ENCODE measurements at places on chromosomes 11 and 22.
A peak's percentile ranks its signal among the peaks of the same experiment; 100 is the strongest.

DNA sequence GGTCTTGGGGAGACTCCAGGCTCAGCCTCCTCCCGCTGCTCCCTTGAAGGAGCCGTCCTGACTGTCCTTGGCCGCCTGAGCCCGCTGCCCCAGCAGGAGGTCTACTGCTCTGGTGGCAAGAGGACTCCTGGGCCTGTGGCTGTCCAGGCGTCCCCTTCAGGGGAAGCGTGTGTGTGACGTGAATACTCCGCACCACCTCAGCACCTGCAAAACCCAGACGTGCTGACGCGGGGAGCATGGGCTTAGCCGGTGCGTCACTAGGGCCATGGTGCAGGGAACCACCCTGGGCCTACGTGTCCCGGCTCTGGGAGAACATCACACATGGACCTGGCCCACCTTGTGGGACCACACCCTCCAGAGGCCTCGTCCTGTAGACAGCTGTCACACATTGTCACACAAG, 30.2 kb upstream of the BRSK2 start:
- no peaks in the 10 kb centered on the region for H3K4me1 ChIP-seq
- no peak overlapping the region for H3K4me3 ChIP-seq
- H3K27me3 ChIP-seq = peaks cover 16% of the 10 kb centered on the region
- H3K27ac ChIP-seq = no peak overlapping the region

GRCh38 chr11:64117763-64118459, 48.0 kb downstream of the MACROD1 start:
- peaks cover 25% of the 10 kb centered on the region for H3K4me1 ChIP-seq
- H3K27me3 ChIP-seq = no peaks in the 10 kb centered on the region
- no peak overlapping the region for H3K27ac ChIP-seq
- DNase-seq = no peak
- H3K4me3 ChIP-seq = no peak overlapping the region
- peaks cover 2% of the 10 kb centered on the region for H3K36me3 ChIP-seq

GRCh38 chr22:37111156-37111717, 1.7 kb upstream of the TMPRSS6 start:
- H3K4me3 ChIP-seq = no peak overlapping the region
- no peaks in the 10 kb centered on the region for H3K36me3 ChIP-seq
- peaks cover 15% of the 10 kb centered on the region for H3K27me3 ChIP-seq
- no peaks in the 10 kb centered on the region for H3K4me1 ChIP-seq
- no peak for DNase-seq

DNA sequence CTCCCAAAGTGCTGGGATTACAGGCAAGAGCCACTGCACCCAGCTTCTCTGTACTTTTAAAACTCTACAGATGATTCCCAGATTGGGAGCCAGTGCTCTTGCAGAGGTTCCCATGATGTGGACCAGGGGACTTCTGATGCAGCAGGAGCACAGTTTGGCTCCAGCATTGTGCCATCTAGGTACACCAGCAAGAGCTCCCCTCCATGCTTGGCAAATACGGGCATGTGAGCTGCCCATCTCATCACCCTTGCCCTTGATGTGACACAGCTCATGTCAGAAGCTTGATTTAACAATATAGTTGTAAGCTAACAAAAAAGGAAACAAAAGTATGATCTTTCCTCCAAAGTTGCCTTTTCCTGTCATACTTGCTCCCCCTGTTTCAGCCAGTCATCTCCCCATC, 28.7 kb downstream of the SNU13 start:
- no peak overlapping the region for H3K4me3 ChIP-seq
- no peaks in the 10 kb centered on the region for H3K27me3 ChIP-seq
- H3K27ac ChIP-seq = no peak overlapping the region

- H3K36me3 ChIP-seq = no peaks in the 10 kb centered on the region
- H3K27me3 ChIP-seq = peaks cover 3% of the 10 kb centered on the region
- H3K4me3 ChIP-seq = no peak overlapping the region
- no peak for DNase-seq
Measured at GRCh38 chr11:14036469-14036868, 73.9 kb downstream of the SPON1 start.

- no peaks in the 10 kb centered on the region for H3K36me3 ChIP-seq
- no peak overlapping the region for H3K4me3 ChIP-seq
- DNase-seq = no peak
- no peaks in the 10 kb centered on the region for H3K27me3 ChIP-seq
- no peak overlapping the region for H3K27ac ChIP-seq
- H3K4me1 ChIP-seq = no peaks in the 10 kb centered on the region
Measured at GRCh38 chr11:23398052-23398451, 537.8 kb upstream of the CCDC179 start.

DNA sequence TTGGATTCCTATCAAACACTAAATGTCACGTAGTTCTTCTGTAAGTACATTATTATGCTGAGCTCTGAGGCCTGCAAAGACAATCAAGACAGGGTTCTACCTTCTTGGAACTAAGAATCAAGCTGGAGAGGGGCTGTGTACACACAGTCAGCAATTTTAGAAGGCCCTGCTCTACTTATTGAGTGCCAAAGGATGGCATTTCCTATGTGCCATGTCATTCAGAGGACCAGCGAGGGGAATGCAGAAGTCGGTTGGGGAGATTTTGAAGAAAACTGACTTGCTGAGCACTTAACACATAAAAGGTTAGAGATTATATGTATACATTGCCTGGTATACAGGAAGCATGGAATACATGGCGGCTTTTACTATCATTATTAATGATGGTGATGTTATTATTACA, 5.3 kb downstream of the SLC37A2 start:
- no peak for DNase-seq
- H3K4me3 ChIP-seq = no peak overlapping the region
- H3K27me3 ChIP-seq = peaks cover 6% of the 10 kb centered on the region
- peaks cover 34% of the 10 kb centered on the region for H3K4me1 ChIP-seq

- DNase-seq = no peak
- H3K4me1 ChIP-seq = peaks cover 50% of the 10 kb centered on the region
- peak overlapping the region; percentile 3 for H3K4me3 ChIP-seq
- H3K36me3 ChIP-seq = no peaks in the 10 kb centered on the region
- no peaks in the 10 kb centered on the region for H3K27me3 ChIP-seq
Measured at GRCh38 chr11:83034673-83035014, 37.1 kb downstream of the RAB30 start.

GRCh38 chr11:100629671-100630070, 57.4 kb upstream of the ARHGAP42 start:
- peaks cover 9% of the 10 kb centered on the region for H3K4me1 ChIP-seq
- H3K27me3 ChIP-seq = no peaks in the 10 kb centered on the region
- no peak overlapping the region for H3K4me3 ChIP-seq
- no peaks in the 10 kb centered on the region for H3K36me3 ChIP-seq
- DNase-seq = no peak

- no peaks in the 10 kb centered on the region for H3K36me3 ChIP-seq
- no peak for DNase-seq
- H3K27me3 ChIP-seq = peaks cover 43% of the 10 kb centered on the region
- H3K27ac ChIP-seq = peak within 1 kb of the TSS; percentile 60
- H3K4me1 ChIP-seq = no peaks in the 10 kb centered on the region
Measured at GRCh38 chr22:44180706-44181032, at the start of gene PARVG. PARVG (plus strand) TSS chr22:44180925; CDS start chr22:44183330, 2,405 bp downstream.

- no peak overlapping the region for H3K27ac ChIP-seq
- no peaks in the 10 kb centered on the region for H3K27me3 ChIP-seq
- no peaks in the 10 kb centered on the region for H3K36me3 ChIP-seq
- no peak for DNase-seq
- H3K4me1 ChIP-seq = no peaks in the 10 kb centered on the region
Measured at GRCh38 chr11:109697140-109697843, 275.3 kb downstream of the C11orf87 start.

DNA sequence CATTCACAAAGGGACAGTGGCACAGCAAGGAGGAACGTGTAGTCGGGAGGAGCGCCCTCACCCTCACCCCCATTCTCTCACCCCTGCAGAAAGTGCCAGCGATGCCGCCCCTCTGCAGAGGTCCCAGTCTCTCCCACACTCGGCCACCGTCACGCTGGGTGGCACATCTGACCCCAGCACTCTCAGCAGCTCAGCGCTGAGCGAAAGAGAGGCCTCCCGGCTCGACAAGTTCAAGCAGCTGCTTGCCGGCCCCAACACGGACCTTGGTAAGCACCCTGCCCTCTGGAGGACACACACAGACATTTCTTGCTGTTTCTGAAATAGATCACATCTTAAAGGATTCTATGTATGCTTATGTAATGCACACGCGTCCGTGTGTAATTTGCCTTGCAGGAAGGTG, 34.9 kb downstream of the TBC1D22A start:
- no peaks in the 10 kb centered on the region for H3K27me3 ChIP-seq
- DNase-seq = no peak
- H3K4me3 ChIP-seq = no peak overlapping the region
- H3K36me3 ChIP-seq = peaks cover 74% of the 10 kb centered on the region

GRCh38 chr22:24358105-24358836, 69.1 kb upstream of the ADORA2A start:
- no peak for DNase-seq
- H3K36me3 ChIP-seq = peaks cover 40% of the 10 kb centered on the region
- no peak overlapping the region for H3K27ac ChIP-seq
- H3K27me3 ChIP-seq = no peaks in the 10 kb centered on the region
- no peak overlapping the region for H3K4me3 ChIP-seq
- H3K4me1 ChIP-seq = peaks cover 7% of the 10 kb centered on the region

DNA sequence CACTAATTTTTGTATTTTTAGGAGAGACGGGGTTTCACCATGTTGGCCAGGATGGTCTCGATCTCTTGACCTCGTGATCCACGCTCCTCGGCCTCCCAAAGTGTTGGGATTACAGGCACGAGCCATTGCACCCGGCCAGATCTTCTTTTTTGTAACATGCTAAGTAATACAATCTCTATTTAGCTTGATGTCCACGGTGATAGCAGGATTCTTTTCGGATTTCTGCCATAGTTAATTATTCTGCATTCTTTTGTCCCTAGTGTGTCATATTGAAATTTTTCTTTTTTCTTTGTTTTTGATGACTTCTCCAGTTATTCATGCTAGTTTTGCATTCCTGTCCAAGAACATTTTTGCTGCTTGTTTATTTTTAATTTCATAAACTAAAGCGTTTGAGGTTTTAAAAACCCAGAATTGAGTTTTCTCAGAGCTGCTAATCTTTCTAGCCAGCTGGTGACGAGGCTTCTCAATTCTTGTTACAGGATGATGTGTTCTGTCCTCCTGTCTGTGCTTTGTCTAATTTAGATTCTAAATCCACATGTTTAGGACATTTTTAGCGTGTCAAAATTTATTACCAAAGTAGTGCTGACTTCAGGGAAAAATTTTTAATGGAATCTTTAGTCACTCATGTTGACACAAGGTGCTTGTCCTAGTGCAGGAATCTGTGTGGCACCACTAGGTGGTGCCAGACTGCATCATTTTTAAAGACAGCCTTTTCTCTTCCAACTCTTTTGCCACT, 21.8 kb downstream of the NF2 start:
- no peak for DNase-seq
- H3K4me1 ChIP-seq = peaks cover 62% of the 10 kb centered on the region
- H3K36me3 ChIP-seq = no peaks in the 10 kb centered on the region
- H3K4me3 ChIP-seq = no peak overlapping the region

- H3K4me3 ChIP-seq = no peak overlapping the region
- H3K27me3 ChIP-seq = peaks cover 54% of the 10 kb centered on the region
- peaks cover 34% of the 10 kb centered on the region for H3K4me1 ChIP-seq
- no peak overlapping the region for H3K27ac ChIP-seq
- H3K36me3 ChIP-seq = no peaks in the 10 kb centered on the region
- no peak for DNase-seq
Measured at GRCh38 chr22:19753090-19753842, 7.3 kb upstream of the TBX1 start.

DNA sequence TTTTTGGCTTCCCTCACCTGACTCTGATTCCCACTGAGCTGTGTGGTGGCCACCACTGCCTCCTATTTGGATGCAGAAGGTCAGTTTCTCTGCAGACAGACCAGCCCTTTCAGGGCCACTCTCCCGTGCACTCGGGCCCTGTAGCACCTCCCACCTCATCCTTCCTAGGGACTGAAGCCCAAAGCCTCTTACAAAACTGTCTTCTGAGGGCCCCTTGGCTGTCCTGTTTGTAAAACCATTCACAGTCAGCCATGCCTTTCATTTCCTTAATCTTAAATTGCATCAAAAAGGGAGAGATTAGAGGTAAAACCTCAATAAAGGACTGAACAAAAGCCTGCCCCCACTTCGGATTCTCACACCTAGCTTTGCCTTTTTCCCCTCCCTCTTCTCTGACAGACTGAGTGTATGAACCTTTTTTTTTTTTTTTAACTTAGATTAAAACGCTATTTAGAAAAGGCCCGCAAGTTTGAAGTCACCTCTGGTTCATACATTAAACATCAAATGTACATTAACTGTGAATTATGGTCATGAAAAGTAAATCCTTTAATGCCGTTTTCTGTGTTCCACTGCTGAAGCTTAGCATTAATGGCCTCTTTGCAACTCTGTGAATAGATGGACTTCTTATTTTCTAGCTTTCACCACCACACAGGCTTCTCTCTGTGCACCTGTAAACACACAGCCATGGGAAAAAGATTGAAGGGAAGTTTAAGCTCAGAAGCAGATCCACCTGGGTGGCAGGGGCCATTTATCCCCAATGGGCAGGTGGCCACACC, 247.2 kb upstream of the CADM1 start:
- H3K36me3 ChIP-seq = no peaks in the 10 kb centered on the region
- peaks cover 9% of the 10 kb centered on the region for H3K4me1 ChIP-seq
- H3K27ac ChIP-seq = no peak overlapping the region
- DNase-seq = no peak

GRCh38 chr11:32317643-32318042, 117.7 kb downstream of the WT1 start:
- H3K27me3 ChIP-seq = peaks cover 9% of the 10 kb centered on the region
- DNase-seq = no peak

GRCh38 chr22:35311551-35311999, 11.9 kb downstream of the TOM1 start:
- H3K4me1 ChIP-seq = peaks cover 68% of the 10 kb centered on the region
- DNase-seq = no peak
- H3K36me3 ChIP-seq = no peaks in the 10 kb centered on the region
- peak overlapping the region; percentile 85 for H3K27ac ChIP-seq

DNA sequence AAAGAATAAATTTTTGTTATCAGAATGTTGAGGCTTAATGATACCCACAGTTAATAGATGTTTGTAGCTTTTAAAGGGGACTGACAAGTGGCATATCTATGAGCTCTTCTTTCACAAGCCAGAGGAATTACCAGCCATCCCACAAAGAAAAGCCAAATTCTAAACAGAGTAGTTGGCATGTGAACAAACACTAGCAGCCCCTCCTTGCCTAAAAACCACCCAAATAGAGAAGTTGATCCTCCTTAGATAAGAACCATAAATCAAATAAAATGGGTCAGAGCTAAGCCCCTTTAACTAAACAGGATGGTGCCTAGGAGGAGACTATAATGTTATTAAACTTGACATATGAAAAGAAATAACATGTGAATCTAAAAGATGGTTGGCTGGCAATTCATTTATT, 11.4 kb downstream of the LPXN start:
- no peak for DNase-seq
- peak overlapping the region; percentile 26 for H3K27ac ChIP-seq
- H3K27me3 ChIP-seq = no peaks in the 10 kb centered on the region
- H3K36me3 ChIP-seq = peaks cover 15% of the 10 kb centered on the region
- peaks cover 4% of the 10 kb centered on the region for H3K4me1 ChIP-seq

DNA sequence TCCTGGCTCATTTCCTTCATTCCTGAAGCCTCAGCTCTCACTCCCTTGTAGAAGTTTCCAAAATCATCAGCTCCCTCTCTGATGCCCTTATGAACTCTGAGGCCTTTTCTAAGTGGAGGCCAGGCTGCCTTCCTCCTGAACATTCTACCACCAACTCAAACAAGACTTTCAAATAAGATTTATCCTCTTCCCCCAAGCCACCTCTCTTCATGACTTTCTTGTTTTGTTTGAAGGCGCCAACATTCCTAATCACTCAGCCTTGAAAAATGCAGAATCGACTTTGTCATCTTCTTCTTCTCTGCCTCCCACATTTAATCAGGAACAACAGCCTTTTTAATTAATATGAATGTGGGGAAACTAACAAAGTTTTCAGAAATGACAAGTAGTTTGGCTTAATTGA, 927.9 kb downstream of the OPCML start:
- no peaks in the 10 kb centered on the region for H3K27me3 ChIP-seq
- no peaks in the 10 kb centered on the region for H3K36me3 ChIP-seq
- no peak overlapping the region for H3K27ac ChIP-seq
